Type B pancreatic cell (in vitro differentiated cells): ENCODE measurements at places on chromosomes 11 and 22. TPM values are rescaled to one million over a fixed set of nuclear protein-coding genes. Genes with fewer than 3 reads are reported as not detected.

NOX4 gene
- total RNA-seq: 3.4 and 3.7 TPM in 2 replicates

KIF18A gene
- 8.1 and 21.8 TPM in 2 replicates for total RNA-seq

DNA sequence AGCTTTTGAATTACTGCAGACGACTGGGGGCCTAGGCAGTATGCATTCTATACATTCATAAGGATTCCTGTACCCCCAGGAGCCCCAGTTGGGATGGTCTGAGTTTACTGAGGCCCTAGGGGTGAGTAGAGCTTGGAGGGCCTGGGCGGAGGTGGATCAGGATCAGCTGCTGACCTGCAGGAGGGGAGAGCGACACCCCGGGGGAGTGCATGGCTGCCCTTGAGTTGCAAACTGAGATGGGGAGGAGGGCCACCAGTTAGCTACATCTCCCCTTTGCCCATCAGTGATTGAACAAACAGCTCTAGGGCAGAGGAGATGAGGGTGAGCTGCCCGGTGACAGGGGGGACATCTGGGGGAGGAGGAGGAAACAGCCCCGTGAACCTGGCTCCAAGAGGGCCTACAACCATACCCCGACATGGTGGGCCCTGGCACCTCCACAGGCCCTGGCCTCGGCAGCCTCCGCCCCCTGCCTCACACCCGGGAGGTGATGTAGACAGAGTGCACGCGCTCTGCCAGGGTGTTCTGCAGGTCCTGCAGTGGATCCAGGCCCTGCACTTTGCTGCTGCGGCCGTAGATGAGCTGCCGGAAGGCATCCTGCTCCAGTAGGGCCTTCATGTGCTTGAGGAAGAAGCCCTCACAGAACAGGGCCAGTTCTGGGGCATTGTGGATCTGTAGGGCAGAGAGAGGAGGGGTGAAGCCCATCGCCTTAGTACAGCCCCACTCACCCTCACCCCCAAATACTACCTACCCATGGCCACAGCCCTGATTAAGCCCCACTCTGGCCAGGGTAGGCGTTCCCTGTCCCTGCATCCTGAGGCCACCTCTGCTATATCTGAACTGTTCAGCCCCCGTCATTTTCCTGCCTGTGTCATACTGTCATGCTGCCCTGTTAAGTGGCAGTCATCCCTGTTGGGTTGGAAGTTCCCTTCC, 46.8 kb downstream of the NAT10 start:
- no peak for DNase-seq

DNA sequence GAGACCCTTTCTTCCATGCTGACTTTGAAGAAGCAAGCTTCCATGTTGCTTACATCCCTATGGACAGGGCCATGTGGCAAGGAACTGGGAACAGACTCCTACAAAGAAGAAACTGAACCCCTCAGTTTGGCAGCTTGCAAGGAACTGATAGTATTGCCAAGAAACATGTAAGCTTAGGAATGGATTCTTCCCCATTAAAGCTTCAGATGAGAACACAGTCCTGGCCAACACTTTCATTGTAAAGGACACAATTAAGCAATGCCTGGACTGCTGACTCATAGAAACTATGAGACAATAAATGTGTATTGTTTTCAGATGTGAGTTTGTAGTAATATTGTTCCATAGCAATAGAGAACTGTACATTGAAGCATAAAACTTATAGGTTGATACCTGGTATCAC, 82.4 kb downstream of the AASDHPPT start:
- DNase-seq: no peak

RTCB gene
- total RNA-seq: 86.2 and 87.7 TPM in 2 replicates

SOX6 gene
- total RNA-seq: 8.7 and 24.9 TPM in 2 replicates

DNA sequence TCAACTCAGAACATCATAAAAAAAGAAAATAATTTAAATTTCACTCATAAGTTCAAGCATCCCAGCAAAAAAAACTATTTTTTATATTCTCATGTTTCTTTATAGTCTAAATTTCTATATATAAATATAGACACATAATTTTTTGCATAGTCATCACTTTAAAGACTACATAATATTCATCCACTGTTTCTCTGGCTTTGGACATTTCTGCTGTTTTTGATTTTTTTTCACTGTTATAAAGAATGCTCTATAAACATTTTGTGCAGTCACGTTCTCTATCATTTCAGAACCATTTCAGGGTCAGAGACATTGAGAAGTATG, 59.7 kb upstream of the CLPB start:
- DNase-seq: no peak

- DNase-seq: no peak
These were observed 54.6 kb downstream of the GAB4 start for GRCh38 chr22:16953206-16954059.
